ENCODE measurements at places on chromosomes 1 and 21.
A peak's percentile ranks its signal among the peaks of the same experiment; 100 is the strongest.

DNA sequence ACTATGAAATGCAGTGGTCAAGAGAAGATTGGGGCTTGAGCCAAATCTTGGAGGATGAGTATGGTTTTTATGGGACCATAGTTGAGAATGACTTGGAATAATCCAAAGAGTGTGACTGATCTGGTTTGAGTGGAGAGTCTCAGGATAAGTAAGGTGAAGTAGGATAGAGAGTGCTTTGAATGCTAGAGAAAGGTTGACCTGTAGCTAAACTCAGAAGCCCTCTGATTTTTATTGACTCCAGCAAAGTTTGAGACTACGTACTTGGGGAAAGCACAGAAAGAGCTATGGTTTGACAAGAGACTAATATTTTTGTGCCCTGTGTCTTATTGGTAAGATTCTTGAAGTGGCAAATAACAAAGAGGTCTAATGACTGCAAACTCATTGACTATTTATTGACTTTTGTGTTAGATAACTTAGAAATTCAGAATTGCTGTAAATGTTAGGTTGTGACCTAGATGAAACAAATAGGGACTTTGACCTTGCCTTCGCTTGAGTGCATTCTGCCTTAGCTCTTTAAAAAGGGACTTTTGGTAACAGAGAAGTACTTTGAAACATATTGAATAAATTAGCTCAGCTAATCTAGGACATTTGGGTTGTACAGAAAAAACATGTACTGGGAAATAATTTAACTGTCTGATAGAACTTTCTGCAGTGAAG, 35.1 kb downstream of the UAP1 start:
- no peak for DNase-seq

DNA sequence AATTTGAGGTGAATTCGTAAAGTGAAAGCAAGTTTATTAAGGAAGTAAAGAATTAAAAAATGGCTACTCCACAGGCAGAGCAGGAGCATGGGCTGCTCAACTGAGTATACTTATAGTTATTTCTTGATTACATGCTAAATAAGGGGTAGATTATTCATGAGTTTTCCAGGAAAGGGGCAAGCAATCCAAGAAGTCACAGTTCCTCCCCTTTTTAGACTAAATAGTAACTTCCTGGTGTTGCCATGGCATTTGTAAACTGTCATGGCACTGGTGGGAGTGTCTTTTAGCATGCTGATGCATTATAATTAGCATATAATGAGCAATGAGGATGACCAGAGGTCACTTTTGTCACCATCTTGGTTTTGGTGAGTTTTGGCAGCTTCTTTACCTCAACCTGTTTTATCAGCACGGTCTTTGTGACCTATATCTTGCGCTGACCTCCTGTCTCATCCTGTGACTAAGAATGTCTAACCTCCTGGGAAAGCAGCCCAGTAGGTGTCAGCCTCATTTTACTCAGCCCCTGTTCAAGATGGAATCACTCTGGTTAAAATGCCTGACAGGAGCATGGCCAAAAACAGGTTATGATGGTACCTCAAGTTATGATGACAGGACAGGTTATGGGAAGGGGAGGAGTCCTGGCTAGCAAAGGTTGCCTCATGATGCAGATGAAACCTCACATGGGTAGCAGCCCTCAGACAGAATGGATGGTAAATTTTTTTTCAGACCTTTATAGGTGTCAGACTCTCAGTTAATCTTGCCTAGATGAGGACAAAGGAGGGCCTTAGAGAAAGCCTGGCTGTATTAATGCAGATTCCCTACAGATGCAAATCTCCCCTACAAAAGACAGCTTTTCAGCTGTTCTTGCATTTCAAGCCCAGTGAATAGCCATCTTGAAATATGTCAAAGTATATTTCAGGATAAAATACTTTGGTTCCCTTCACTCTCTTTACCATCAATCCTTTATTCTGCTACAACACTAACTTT, 49.7 kb downstream of the SIPA1L2 start:
- DNase-seq = no peak

DNA sequence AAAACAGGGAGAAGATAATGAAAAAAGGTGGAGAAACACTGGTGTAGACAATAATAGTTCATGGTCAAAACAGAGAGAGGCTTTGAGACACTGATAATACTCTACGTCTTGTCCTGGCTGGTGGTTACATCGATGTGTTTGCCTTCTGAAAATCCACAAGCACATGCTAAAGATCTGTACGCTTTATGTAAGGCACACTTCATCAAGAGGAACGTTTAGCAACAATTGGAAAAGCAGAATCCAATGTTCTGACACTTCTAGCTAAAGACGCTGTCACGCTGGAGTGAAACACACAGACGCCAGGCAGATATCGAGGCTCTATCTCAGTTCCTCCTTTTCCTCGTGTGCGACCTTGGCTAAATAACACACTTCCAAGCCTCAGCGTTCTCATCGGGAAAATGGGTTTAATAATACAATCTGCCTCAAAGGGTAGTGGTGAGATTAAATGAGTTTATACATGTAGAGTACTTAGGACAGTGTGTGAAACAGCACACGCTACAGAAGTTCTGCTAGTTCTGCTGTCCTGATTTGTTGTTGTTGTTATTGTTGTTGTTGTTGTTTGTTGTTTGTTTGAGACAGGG, 386.1 kb downstream of the SETD4 start:
- DNase-seq = no peak

- DNase-seq = no peak
These were observed 241.6 kb downstream of the SMYD3 start for GRCh38 chr1:246265481-246265880.

DNA sequence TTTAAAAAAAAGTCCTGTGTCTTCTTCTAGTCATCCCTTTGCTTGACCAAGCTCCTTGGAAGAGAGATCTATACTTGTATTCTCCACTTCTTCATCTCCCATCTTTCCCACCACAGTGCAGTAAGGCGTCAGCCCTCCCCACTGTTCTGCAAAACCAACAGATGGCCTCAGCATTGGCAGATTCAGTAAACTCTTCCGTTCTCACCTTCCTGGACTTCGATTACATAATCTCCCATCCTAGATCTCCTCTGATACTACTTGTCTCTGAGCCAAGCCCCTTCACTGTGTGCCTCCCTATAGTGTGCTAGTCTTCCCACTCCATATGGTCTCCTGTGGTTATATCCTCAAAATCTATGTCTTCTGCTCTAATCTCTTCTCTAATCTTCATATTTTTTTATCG, 1.6 kb upstream of the COLGALT2 start:
- no peak for DNase-seq

- DNase-seq = no peak
These were observed 6.7 kb upstream of the PTPN14 start for GRCh38 chr1:214557952-214558735.

- DNase-seq = no peak
These were observed 276.2 kb upstream of the LRRC7 start for GRCh38 chr1:69291541-69291940.

- DNase-seq = no peak
These were observed 15.6 kb downstream of the SLC26A9 start for GRCh38 chr1:205927676-205928075.

- DNase-seq = no peak
These were observed 43.8 kb upstream of the RAVER2 start for GRCh38 chr1:64701071-64701470.

DNA sequence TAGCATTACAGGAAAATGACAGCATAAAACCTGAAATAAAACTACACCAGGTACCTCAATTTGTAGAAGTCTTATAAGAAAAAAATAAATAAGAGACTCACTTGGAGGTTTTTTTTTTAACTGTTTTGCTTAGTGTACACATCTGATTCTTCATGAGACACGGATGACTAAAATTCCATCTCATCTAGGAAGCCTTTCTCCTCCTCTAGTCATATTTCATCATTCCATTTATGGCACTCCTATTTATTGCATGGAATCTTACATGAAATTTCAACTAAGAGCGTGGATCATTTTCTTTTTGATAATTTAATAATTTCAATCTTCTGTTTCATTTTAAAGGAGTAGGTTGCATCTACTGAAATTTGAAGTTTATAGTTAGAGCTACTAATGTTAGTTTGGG, 1.6 kb upstream of the PTGS2 start:
- no peak for DNase-seq

GRCh38 chr1:5374192-5374591, 618.0 kb downstream of the NPHP4 start:
- no peak for DNase-seq

DNA sequence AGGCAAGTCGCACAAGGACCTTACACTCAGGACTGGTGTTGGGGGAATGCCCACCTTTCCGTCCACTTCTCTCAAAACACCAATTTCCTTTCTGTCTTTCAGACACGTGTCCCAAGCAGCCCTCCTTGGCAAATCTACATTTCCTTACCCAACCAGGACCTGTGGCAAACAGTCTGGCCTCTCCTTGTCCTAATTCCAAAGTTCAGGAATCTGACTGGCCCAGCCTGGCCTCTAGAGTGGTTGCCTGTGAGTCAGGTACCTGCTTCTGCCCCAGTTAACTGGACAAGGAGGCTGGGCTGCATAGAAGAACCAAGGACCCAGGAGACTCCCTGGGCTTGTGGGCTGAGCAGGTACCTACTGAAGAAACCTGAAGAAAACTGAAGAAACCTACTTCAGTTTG, 34.3 kb upstream of the CITED4 start:
- no peak for DNase-seq

GRCh38 chr1:34405266-34405959, 228.7 kb downstream of the C1orf94 start:
- DNase-seq = no peak

GRCh38 chr1:203268901-203269653, 36.2 kb upstream of the BTG2 start:
- peak; percentile 84 for DNase-seq

DNA sequence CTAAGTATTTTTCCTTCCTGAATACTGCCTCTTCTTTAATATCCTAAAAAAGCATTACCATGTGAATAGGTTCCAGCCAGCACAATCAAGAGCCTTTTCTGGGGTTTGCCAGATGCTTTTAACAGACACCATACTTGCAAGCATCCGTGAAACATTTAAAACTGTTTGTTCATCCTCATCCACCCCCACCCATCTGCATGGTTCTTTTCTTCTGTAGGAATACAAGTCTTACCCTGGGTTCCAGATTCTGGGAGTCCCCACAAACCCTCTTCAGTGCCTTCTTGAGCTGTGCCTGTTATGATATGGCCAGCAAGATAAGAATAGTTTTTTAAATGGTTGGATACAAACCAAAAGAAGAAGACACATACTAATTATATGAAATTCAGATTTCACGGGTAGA, 354.9 kb upstream of the PLXNA2 start:
- no peak for DNase-seq

DNA sequence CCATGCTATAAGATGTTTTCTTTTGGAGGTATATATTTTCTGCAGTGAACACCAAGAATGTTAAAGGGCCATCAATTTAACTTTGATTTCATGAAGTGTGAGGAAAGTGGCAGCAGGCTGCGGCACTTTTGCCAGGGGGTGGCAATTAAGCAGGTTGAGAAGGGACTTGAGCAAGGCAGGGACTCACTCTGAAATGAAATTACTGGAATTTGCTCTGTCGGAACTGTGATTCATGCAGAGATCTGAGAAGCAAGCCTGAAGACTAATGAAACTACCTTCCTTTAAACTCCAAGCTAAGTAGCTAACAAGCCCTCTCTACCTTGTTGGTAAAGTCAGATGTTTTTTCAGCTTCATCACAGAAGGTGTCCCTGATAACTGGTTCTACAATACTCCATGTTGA, 441.6 kb downstream of the SIPA1L2 start:
- no peak for DNase-seq

- no peak for DNase-seq
These were observed 1406.0 kb downstream of the KCNT2 start for GRCh38 chr1:195202241-195202640.

- no peak for DNase-seq
These were observed 176.8 kb upstream of the POU3F1 start for GRCh38 chr1:38223391-38223790.

DNA sequence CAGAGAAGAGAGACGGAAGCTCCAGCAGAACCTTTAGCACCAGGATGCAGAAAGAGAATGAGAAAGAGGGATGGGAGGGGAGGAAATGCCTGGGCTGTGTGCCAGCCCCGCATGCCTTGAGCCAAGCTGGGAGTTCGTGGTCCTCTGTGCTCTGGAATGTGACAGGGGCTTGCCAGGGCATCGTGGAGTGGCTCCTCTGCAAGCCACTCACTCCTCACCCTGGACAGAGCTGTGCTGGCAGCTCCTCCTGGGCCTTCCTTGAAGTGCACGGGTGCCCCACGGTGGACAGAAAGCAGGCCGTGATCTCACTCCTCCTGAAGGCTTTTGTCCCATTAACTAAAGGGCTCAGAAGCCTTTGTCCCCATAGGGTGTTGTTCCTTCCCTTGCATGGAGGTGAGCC, 34.8 kb upstream of the PRELP start:
- peak; percentile 95 for DNase-seq

Data from lower leg skin (tissue), 4 donors.